Suppressor macrophage treated with lipopolysaccharide for 4 hours (primary cell): ENCODE measurements at places on chromosomes 5 and 9.

DNA sequence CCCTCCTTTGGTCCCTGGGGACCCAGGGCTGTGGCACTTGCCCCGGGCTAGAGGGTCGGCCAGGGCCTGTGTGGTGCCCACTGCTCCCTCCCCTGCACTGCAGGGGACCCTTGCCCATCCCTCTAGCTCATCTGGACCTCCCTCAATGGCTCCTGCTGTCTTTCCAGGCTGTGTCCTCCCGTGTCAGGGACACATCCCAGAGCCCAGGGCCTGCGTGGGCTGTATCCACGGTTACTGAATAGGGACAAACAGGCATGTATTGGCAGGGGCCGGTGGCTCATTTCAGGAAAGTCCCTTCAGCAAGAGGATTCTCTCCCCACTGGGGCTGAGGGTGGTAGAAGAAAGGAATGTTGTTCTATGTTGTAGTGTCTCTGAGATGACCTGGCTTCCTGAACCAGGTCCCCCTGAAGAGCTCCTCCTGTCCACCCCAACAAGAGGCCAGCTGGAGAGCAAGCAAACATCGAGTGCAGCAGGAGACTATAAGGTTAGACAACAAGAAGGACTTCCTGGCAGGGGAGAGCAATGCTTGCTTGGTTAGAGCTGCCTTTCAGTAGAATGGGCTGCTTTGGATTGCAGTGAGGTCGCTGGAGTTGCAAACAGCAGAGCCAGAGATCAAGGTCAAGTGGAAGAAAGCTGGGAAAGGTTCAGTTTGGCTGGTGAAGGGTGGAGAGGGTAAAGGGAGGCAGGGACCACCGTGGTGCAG lies 1.0 kb upstream of the CRB2 start:
- DNase-seq: no peak

DNA sequence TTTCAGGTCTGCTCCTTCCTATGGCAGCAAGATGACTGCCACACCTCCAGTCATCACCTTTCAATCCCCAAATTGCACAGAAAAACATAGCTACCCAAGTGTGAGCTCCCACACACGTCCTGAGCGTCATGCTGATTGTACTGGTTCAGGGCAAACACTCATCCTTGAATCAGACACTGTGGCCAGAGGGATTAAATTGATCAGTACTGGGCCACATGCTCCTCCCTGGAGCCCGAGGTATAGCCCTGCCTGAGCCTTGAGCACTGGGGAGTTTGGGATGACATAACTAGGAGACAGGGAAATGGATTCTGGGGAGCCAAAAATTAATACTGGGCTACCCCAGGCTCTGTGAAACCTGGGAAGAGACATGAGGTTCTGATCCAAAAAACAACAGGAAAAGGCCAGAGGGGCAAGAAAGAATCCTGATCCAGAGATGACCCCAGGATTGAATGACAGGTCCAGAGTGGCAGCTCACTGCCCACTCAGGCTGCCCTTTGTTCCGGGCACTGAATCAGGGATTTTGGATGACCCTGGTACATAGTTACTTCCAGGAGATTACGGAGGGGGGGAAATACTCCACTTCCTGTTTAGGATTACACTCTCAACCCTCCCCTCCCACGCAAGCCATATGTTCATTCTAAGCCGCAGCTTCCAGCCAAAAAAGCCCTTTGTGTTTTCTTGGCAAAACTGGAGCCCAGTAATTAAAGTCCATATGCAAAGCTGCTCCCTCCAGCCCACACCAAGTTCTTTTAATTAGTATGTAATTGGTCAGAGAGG lies 141.6 kb upstream of the SPRY4 start:
- DNase-seq: no peak

- DNase-seq: no peak
These were observed 33.3 kb downstream of the TLE4 start for GRCh38 chr9:79604921-79605562.

GRCh38 chr9:121182101-121182836 lies 19.4 kb downstream of the RAB14 start:
- no peak for DNase-seq

DNA sequence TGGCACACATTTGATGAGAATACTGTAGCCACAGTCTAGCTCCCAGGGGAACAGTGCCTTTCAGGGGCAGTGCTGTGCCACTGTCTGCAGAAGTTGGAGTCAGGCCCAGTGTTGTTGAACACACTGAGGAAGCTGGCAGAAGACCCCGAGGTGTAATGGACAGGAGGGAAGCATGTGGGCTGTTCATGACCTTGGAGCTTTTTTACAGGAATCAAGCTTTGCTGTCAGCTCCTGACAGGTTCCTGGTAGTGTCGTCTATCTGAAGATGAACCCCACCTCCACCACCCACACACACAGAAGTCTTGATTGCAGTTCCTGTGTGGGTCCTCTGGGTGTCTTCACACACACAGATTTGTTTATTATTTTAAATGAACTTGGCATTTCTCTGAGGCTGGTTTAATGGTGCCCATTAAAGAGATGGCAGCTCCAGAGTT lies 40.3 kb upstream of the TNFAIP8 start:
- peak; percentile 55 for DNase-seq

DNA sequence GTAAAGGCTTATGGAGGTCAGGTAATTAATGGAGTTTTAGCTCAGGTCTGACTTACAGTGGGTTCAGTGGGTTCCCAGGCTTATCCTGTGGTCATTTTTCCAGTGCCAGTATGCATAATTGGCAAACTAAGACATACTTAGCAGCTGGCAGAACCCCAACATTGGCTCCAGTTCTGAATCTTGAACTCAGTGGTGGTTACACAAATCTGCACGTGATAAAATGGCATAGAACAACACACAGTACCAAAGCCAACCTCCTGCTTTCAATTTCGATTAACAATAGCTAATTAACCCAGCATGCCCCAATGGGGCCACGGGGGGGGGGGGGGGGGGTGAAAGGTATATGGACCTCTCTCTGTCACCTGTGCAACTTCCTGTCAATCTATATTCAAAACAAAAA lies 19.0 kb upstream of the BARX1 start:
- no peak for DNase-seq

- no peak for DNase-seq
These were observed 235.7 kb downstream of the COMMD10 start for GRCh38 chr5:116320486-116320885.

- no peak for DNase-seq
These were observed 97.0 kb downstream of the PCDH1 start for GRCh38 chr5:141780952-141781781.

DNA sequence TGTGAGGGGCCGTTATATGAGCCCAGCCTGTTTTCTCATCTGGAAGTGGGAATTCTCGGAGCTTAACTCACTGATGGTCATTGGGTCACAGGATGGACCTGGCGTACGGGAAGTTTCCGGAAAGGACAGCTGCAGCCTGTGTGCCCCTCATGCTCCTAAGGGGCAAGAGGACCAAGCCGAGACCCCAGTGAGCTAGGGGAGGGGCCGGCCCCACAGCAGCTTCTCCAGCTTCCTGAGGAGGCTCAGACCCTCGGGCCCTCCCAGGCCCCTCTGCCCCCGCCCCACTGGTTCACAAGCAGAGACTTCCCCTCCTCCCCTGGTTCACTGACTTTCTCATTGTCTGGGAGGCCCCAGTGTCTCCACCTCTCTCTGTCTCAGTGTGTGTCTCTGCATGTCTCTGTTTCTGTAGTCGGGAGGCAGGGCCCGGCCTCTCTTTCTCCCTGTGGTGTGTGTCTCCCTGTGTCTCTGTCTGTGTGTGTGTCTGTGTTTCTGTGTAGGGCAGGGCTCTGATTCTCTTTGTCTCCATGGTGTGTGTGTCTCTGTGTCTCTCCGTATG lies 32.3 kb upstream of the FIBCD1 start:
- DNase-seq: no peak

- no peak for DNase-seq
These were observed 66.6 kb upstream of the GARNL3 start for GRCh38 chr9:127197861-127198430.

- DNase-seq: no peak
These were observed 498 bp downstream of the ZNF367 start for GRCh38 chr9:96417661-96418082.

DNA sequence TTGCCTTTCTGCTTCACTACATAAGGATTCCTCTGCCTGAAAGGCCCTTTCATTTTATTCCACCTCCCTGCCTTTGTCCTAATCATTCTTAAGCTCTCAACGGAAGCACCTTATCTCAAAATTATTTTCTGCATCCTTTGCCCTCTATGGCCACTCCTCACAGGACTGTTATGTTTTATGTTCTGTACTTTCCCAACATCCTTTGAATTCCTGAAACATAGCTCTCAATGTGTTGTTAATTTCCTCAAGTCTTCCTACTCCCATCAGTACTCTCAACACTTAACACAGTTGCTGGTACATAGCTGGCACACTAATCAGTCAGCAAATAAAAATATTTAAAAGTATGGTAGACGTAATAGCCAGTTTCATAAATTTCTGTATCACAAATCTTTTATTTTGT lies 193.0 kb downstream of the RFX3 start:
- no peak for DNase-seq

- no peak for DNase-seq
These were observed 4.6 kb downstream of the SNCAIP start for GRCh38 chr5:122316656-122317055.

DNA sequence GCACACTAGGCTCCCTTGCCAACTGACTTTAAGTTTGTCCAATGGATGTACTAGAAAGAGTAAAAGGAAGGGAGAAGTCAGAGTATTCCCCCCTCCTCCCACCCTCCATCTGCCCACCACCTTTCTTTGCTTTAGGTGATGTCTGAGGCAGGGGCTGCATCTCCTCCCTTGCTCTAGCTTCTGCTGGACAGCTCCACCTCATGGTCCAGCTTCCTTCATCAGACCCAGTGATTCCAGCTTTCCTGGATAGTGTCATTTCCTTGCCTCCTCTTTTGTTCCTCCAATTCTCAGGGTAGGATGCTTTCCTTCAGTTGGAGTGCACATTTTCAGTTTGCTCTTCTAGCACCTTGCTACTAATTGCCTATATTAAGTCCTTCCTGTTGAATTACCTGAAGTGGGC lies 67.4 kb downstream of the RAD23B start:
- no peak for DNase-seq

GRCh38 chr5:154758493-154758892 lies 3.3 kb downstream of the LARP1 start:
- no peak for DNase-seq

- DNase-seq: no peak
These were observed 44.2 kb downstream of the PKD2L2 start for GRCh38 chr5:137933491-137933911.

DNA sequence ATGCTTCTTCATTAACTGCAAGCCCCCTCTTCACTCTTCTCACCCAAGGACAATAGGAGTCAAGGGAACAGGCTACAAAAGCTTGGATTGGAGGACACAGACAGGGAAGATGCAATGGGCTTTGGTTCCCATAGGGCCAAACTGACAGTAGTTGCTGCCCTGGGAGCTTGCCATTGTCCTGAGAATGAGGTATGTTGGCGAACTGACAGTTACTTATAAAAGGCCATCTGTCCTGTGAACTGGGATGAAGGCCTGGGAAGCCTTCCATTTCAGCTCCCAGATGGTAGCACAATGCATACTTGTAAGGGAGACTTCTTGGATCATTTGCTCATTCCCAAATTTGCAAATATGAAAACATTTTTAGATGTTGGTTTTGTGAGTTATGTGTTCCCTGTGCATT lies 88.9 kb downstream of the SNCAIP start:
- no peak for DNase-seq
